Cardiac ventricle fibroblast (primary cell): ENCODE measurements at places on chromosomes 1 and 21. TPM values are rescaled to one million over a fixed set of nuclear protein-coding genes. Genes with fewer than 3 reads are reported as not detected.

CR1 gene
- not detected in 2 replicates for total RNA-seq

SLC26A9 gene
- not detected in 2 replicates for total RNA-seq

LINGO4 gene
- total RNA-seq = not detected in 2 replicates

C1QC gene
- total RNA-seq = not detected in 2 replicates

AMY2A gene
- not detected in 2 replicates for total RNA-seq

ACKR1 gene
- total RNA-seq = 7.6 and 11.0 TPM in 2 replicates

KIF14 gene
- 0.44 and 1.3 TPM in 2 replicates for total RNA-seq

SAMD11 gene
- 11.4 and 12.5 TPM in 2 replicates for total RNA-seq
